ENCODE measurements at places on chromosomes 6 and 20.
A peak's percentile ranks its signal among the peaks of the same experiment; 100 is the strongest.

DNA sequence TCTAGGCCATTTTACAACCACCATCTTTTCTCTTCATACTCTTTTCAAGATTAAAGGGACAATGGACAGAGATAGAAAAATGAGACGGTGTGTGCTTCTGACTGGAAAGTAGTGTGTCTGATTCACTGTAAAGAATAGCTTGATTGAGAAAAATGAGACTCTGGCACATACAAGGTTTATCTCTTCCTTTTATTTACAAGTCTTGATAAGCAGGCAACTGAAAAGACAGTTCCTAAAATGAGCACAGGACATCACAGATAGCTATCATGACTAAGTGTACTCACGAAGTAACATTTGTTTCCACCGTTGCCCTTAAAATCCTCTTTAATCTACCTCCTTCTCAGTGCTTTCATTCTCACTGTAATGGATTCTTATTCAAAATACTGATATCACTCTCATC, 383.0 kb downstream of the TBC1D32 start:
- no peaks in the 10 kb centered on the region for H3K36me3 ChIP-seq
- no peak overlapping the region for H3K27ac ChIP-seq
- no peaks in the 10 kb centered on the region for H3K4me1 ChIP-seq

DNA sequence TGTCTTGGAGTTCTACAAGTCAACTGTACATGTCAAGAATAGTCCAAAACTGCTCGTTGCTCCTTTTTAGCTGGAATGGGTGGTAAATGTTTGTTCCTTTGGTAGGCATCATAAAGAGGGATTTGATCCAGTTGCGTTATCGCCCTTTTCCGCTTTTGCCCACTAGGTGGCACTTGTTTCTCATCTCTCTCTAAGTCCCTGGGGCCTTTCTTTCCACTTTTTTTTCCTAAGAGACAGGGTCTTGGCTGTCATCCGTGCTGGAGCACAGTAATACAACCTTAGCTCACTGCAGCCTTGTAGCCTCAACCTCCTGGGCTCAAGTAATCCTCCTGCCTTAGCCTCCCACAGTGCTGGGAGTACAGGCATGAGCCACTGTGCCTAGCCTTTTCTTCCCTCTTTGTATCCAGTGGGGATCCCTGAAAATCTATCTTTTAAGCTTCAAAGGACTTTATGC, 20.7 kb downstream of the GTPBP2 start:
- peaks cover 33% of the 10 kb centered on the region for H3K36me3 ChIP-seq
- no peak overlapping the region for H3K27ac ChIP-seq
- H3K4me1 ChIP-seq: no peaks in the 10 kb centered on the region
- H3K4me3 ChIP-seq: no peak overlapping the region
- no peaks in the 10 kb centered on the region for H3K27me3 ChIP-seq

DNA sequence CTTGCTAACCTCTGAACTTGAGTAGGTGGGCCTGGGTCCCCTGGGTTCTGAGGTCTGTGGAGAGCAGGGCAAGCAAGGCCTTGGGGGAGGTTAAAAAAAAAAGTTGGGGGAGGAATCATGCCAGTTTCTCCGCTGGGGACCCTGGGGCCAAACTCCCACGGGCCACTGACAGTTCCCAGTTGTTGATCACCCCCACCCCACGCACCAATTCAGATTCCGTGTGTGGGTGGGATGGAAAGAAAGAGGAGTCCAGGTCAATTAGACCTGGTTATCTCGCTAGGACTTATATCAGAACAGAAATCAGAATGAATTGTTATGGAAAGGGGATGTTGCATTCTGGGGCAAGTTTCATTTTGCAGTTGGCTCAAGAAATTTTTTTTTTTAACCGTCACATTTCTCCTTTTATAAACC, 46.7 kb upstream of the SUPT3H start:
- H3K27me3 ChIP-seq: no peaks in the 10 kb centered on the region
- peak overlapping the region; percentile 17 for H3K4me3 ChIP-seq
- peak overlapping the region; percentile 72 for H3K27ac ChIP-seq
- H3K4me1 ChIP-seq: peaks cover 53% of the 10 kb centered on the region

- DNase-seq: no peak
- H3K27me3 ChIP-seq: no peaks in the 10 kb centered on the region
- no peaks in the 10 kb centered on the region for H3K4me1 ChIP-seq
- H3K27ac ChIP-seq: no peak overlapping the region
- no peak overlapping the region for H3K4me3 ChIP-seq
Measured at GRCh38 chr6:155528982-155529453, 73.4 kb upstream of the NOX3 start.

DNA sequence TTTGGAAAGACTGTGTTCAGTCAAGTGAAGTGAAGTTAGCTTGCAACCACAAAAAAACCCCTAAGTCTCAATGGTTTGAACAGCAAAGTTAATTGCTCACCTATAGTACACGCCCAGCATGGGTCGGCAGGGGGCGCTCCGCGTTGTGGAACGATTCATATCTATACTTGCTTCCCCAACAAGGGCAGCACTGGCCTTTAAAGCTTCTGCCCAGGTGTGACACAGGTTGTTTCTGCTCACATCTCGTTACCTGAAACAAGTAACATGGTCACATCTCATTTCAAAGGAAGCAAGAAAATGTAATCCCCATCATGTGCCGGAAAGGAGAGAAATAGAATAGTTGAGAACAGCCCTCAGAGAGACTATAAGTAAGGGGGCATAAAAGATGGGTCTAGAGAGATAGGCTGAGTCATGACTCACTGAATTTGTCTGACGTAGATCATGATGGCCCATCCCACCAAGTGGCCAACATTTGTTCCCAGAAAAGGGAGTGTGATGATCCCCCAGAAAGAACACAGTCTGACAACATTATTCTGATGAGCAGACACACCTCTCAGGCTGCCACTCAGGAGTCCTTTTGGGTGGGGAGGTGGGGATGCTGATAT, 29.0 kb downstream of the HNF4A start:
- peak; percentile 67 for DNase-seq
- no peak overlapping the region for H3K27ac ChIP-seq
- H3K36me3 ChIP-seq: no peaks in the 10 kb centered on the region
- no peaks in the 10 kb centered on the region for H3K4me1 ChIP-seq
- H3K4me3 ChIP-seq: no peak overlapping the region

DNA sequence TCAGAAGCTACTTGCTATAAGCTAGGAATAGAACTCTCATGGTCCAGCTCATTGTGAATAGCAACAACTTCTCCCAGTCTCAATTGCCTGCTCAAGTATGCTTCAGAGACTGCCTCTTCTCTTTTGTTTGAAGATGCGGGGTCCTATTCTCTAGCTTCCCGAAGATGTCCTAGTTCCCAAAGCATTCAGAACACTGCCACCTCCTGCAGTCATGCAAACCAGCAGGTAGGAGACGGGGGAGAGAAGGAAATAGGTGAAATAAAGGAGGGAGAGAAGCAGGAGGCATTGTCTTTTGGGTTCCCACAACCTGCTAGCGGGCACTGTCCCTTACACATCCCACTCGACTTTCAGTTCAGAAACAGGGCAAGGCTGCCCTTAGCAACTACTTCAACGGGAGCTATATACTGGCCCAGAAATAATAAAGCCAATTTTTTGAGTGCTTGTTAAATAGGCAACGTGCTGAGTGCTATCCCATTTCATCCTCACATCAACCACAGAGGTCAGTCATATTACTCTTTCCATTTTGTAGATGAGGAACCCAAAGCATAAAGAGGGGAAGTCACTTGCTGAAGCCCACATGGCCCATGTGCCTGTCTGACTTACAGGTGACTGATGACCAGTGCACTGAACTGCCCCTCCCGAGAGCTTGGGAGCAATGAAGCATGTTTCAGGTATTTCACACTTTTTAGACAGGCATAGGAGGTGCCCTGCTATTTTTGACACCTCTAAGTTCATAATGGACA, 61.9 kb upstream of the ATXN1 start:
- H3K4me3 ChIP-seq: no peak overlapping the region
- H3K36me3 ChIP-seq: no peaks in the 10 kb centered on the region
- no peaks in the 10 kb centered on the region for H3K4me1 ChIP-seq
- DNase-seq: no peak

GRCh38 chr6:26103141-26103769, 16.0 kb downstream of the HFE start:
- H3K4me1 ChIP-seq: peaks cover 17% of the 10 kb centered on the region
- H3K27me3 ChIP-seq: no peaks in the 10 kb centered on the region
- no peak for DNase-seq
- H3K36me3 ChIP-seq: no peaks in the 10 kb centered on the region
- peak overlapping the region; percentile 66 for H3K27ac ChIP-seq
- peak overlapping the region; percentile 39 for H3K4me3 ChIP-seq

DNA sequence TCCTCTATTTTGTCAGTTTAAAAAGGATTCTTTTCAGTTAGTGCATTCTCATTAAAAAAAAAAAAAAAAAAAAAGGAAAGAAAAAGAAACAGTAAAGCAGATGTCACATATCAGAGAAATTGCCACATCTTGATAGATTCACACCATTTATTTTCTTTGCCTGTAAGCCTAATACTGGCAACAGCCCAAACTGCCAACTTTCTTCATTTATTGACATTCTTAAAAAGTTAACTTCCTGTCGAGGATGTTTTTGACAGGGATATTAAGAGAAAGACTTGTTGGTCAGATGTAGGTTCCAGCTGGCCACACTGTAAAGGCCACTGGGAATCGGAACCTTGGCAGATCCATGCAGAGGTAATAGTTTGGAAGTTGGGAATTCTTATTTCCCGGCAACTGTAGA, 332.6 kb downstream of the NRN1 start:
- DNase-seq: no peak
- H3K4me1 ChIP-seq: peaks cover 18% of the 10 kb centered on the region
- no peak overlapping the region for H3K4me3 ChIP-seq
- no peaks in the 10 kb centered on the region for H3K27me3 ChIP-seq

- no peaks in the 10 kb centered on the region for H3K36me3 ChIP-seq
- no peaks in the 10 kb centered on the region for H3K27me3 ChIP-seq
- no peak overlapping the region for H3K4me3 ChIP-seq
- DNase-seq: no peak
- H3K27ac ChIP-seq: no peak overlapping the region
Measured at GRCh38 chr6:4084444-4085331, 5.8 kb upstream of the FAM217A start.

GRCh38 chr6:128599036-128599435, 78.6 kb upstream of the PTPRK start:
- H3K4me3 ChIP-seq: no peak overlapping the region
- no peaks in the 10 kb centered on the region for H3K27me3 ChIP-seq
- H3K27ac ChIP-seq: no peak overlapping the region
- no peaks in the 10 kb centered on the region for H3K4me1 ChIP-seq
- no peak for DNase-seq

- no peak overlapping the region for H3K27ac ChIP-seq
- H3K4me3 ChIP-seq: no peak overlapping the region
- no peaks in the 10 kb centered on the region for H3K36me3 ChIP-seq
- no peak for DNase-seq
- no peaks in the 10 kb centered on the region for H3K4me1 ChIP-seq
Measured at GRCh38 chr6:100724696-100725095, 156.4 kb downstream of the ASCC3 start.

GRCh38 chr6:79296211-79296610, 61.7 kb upstream of the HMGN3 start:
- H3K4me3 ChIP-seq: no peak overlapping the region
- no peak for DNase-seq
- no peaks in the 10 kb centered on the region for H3K27me3 ChIP-seq
- H3K27ac ChIP-seq: no peak overlapping the region
- H3K36me3 ChIP-seq: no peaks in the 10 kb centered on the region

DNA sequence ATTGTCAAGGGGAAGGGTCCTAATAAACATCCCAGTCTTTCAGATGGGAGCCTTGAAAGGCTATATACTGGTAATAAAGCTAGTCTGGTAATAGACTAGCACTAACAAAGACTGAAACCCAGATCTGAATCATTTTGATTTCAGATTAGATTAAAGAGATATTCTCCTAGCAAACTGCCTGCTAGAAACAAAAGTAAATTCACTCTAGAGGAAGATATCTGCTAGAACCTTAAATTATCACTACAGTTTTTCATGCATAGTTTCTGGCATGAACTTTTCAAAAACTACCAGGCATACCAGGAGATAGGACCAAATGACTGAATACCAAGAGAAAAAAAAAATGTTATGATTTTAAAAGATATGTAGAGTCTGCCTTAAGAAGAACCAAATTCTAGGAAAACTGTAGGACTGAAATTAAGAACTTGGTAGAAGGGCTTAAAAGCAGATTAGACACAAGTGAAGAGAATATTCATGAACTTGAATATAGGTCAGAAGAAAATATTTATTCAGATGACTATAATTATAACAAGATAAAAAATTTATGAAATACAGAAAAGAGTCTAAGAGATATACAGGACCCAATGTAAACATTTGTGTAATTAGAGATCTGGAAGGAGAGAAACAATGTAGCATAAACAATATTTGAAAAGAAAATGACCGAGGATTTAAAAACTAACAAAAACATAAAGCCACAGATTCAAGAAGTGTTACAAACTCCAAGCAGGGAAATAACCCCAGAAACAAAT, 141.6 kb downstream of the FOXO3 start:
- no peak overlapping the region for H3K4me3 ChIP-seq
- no peaks in the 10 kb centered on the region for H3K4me1 ChIP-seq
- no peak for DNase-seq
- no peak overlapping the region for H3K27ac ChIP-seq
- H3K27me3 ChIP-seq: no peaks in the 10 kb centered on the region

GRCh38 chr6:110674096-110674495, 141.2 kb downstream of the CDK19 start:
- DNase-seq: no peak
- no peak overlapping the region for H3K27ac ChIP-seq
- no peaks in the 10 kb centered on the region for H3K4me1 ChIP-seq
- no peaks in the 10 kb centered on the region for H3K36me3 ChIP-seq

DNA sequence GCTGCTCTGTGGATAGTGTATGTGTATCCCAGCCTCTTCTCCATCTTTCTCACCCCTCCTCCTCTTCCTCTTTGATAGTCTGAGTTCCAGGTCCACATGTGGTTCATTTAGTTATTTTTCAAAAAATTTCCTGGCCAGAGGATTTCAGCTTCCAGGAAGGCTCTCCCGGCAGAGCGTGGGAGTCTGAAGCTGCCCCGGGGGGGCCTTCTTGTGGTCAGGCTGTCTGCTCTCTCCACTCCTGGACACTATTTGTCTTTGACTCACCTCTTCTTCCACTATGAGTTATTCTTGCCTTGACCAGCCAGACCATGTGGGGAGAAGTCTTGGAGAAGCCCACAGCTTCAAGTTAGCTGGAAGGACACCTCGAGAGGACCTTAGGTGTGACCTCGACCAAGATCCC, 258.8 kb downstream of the CDC5L start:
- H3K27me3 ChIP-seq: no peaks in the 10 kb centered on the region
- no peaks in the 10 kb centered on the region for H3K4me1 ChIP-seq

DNA sequence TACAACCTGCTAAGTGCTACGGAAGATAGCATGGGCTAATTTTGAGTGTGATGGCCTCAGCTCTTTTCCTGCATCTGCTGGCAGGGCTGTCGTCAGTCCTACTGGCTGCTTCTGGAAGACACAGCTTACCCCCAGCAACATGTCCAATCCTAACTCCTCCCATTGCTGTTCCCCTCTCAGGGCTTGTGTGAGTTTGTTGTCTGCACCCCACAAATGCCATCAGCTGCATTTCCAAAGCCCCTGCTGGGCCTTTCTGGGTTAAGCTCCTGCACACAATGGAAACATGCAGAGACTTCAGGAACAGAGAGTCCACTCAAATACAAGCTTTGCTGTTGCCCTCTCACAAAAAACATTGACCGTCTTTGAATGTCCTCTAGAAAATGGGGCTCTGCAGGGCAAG, 84.7 kb downstream of the RNF182 start:
- DNase-seq: no peak
- no peaks in the 10 kb centered on the region for H3K4me1 ChIP-seq
- no peak overlapping the region for H3K27ac ChIP-seq
- no peaks in the 10 kb centered on the region for H3K27me3 ChIP-seq

Measured in CD4-positive, alpha-beta memory T cell (primary cell).